GM04504 (cell line): ENCODE measurements at places on chromosomes 2 and 18.

- DNase-seq, result no peak
These were observed 158.6 kb downstream of the AQP4 start for GRCh38 chr18:26706911-26707351.

DNA sequence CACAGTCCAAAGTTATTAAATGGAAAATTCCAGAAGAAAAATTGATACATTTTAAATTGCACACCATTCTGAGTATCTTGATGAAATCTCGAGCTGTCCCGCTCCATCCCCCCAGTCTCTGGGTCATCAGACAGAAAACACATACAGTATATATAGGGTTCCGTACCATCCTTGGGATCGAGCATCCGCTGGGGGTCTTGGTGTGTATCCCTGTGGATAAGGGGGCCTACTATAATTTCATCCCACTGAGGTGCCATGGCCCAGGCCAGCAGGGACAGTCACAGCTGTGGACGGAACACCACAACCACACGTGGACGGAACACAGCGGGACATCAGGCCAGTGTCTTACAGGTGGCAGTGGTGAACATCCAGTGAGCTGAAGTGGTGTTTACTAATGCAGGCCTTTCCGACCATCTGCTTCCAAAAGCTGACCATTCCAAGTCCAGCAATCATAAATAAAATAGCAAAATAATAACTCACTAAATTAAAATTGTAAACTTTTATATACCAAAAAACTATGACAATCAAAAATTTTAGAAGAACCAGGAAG lies 14.0 kb downstream of the TWIST2 start:
- no peak for DNase-seq

GRCh38 chr2:68434981-68435380 lies 32.1 kb downstream of the FBXO48 start:
- no peak for DNase-seq

DNA sequence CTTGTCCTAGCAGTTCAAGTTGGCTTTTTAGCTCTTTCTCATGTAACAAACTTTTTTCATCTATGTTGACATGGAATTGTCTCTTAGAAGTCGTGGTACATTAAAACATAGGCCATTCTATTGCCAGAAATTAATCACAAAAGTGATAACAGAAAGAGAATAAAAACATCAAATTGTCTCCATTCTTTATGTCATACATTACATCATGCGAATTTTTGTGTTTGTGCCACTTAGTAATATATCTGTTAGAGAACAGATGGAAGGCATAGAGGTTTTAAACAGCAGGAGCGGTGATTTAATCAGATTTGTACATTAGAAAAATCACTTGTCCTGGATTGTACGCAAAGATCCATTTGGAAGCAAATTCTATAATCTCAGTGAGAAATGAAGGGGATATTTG lies 136.5 kb upstream of the CDH20 start:
- no peak for DNase-seq

- DNase-seq, result no peak
These were observed 914 bp upstream of the IWS1 start for GRCh38 chr2:127527001-127527804.

GRCh38 chr2:110717734-110718133 lies 14.6 kb upstream of the ACOXL start:
- no peak for DNase-seq

DNA sequence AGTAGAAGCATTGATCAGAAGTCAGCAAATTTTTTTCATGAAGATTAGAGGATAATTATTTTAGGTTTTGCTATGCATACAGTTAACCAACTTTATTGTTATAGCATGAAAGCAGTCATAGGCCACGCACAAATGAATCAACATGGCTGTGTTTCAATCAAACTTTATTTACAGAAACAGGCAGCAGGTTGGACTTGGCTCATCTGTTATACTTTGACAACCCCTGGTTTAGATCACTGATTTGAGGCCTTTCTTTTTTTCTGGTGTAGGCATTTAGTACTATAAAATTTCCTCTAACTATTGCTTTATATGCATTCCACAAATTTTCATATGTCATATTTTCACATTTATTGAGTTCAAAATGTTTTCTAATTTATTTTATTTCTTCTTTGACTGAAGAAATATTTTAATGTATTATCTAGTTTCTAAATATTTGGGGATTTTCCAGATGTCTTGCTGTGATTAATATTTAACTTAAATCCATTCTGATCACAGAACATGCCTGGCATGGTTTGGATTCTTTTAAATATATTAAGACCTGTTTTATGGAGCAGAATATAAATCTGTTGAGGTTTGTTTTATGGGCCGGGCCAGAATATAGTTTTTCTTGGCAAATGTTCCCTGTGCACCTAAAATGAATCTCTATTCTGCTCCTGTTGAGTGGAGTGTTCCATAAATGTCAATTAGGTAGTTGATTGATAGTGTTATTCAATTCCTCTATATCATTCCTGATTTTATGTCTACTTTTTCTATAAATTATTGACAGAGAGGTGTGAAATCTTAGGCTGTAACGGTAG lies 116.3 kb upstream of the KLHL29 start:
- no peak for DNase-seq

DNA sequence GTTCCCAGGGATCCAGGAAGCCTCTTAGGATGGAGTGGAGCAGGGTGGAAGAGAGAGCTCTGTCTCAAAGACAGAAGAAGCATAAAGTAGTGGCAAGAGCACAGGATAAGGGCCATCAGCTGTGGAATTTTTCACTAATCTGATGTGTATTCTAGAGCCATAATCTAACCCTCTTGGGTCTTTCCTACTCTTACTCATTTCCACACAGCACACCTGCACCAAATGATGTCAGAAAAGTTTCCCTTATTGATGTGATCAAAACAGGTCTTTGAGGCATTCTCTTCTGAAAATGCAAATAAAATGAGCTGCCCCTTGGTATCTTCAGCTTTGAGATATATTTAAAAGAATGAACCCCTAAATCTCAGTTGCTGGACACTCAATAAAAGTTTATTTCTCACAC lies 415.1 kb upstream of the CHST9 start:
- DNase-seq, result no peak
